ENCODE measurements at places on chromosomes 16 and 17.

- no peak for DNase-seq
Measured at GRCh38 chr16:64351121-64351520, 770.7 kb downstream of the CDH11 start.

DNA sequence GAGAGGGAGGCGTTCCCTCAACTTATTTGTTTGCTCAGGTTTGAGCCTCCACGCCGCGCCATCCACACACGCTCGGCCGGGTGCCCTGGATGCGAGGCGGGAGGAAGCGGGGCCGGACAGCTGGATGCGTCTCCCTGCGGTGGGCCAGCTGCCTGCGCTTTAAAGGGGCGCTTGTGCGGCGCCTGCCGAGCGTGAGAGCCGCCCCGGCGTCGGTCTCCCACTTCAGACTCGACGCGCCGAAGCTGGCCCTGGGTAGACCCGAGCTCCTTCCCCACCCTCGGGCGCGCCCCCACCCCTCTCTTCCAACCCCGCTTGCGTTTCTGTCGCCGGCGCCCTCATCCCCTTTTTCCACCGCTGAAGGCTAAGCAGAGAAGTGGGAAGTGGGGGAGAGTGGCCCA is 527 bp upstream of the CHAD start:
- DNase-seq = no peak

- peak; percentile 44 for DNase-seq
Measured at GRCh38 chr17:79391376-79392233, 219.2 kb downstream of the RBFOX3 start.

DNA sequence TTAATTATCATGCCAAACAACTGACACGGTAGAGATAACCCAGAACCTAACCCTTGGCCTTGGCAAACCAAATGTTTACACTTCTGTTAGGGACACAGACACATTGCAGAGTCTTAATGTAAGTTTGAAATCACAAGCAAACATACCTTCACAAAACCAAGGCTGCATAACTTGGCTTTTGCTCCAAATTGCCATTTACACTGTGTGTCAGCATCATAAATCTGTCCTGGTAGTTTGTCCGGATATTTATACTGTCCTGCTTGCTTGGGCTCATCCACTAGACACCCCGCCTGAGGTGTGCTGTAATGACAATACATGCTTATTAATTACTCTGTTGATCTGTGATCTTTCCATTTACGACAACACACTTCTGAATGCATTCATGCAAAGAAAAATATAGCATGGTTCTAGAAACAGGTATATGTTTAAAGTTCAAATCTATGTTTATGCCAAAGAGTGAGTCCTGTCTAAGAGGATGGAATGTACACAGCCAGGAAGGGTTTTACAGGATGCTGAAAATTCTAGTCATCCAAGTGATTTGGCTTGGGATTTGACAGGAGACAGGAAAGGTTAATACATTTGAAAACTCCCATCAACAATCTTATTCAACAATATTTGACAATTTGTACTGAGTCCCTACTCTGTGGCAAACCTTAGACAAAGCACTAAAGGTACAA is 81.1 kb downstream of the ADAMTS18 start:
- DNase-seq = no peak

DNA sequence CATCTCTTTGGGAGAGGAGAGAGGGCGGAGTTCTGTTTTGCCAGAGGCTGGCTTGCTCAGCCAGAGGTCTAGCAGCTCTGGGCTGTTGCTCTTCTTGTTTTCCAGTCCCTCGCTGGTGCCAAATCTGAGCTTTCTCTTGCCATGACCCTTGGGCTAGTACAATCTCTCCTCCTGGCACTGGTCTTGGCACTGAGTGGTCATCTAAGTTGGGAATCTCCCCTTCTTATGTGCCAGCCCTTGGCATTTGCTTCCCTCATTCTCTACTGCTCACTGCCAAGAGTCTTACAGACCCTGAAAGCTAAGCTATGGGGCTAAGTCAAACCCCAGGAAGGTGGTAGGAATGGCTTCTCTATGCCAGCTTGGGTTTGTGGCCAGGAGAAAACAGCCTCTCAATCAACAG is 148.6 kb downstream of the SHISA6 start:
- no peak for DNase-seq

GRCh38 chr17:46942441-46943217 is 19.7 kb downstream of the GOSR2 start:
- DNase-seq = peak; percentile 67

DNA sequence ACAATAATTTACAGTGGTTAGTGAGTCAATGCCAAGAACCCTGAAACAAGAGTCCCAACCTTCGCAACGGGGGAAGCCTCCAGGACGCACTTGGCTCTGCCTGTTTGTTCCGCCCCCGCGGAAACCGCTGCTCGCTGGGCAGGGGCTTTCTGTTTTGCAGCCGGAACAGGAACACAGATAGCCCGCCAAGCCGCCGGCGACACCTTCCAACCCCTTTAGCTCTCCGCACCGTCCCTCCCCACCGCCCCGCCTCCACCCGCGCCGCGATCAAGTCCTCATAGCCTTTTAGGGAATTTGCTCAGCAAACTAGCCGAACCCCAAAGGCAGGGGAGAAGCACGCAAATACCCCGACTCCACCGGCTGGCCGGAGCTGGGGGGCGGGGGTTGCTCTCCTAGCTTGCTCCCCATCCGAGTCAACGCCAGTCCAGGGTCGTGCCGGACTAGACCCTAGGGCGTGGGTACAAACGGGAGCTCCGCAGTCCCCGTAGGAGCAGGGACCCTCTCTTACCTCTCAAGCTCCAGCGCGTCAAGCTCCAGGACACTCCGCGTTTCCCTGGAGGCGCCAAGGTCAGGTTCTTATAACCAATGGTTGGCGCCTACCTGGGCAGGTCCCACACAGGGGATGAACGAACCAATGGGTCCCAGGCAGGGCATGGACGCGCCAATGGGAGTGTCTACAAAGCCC is at the start of gene SLFN13:
Gene SLFN13 (minus strand): TSS at position 553 of the 685 bp plus-strand sequence. CDS start 3,086 bp downstream, outside the sequence.
- peak; percentile 15 for DNase-seq

DNA sequence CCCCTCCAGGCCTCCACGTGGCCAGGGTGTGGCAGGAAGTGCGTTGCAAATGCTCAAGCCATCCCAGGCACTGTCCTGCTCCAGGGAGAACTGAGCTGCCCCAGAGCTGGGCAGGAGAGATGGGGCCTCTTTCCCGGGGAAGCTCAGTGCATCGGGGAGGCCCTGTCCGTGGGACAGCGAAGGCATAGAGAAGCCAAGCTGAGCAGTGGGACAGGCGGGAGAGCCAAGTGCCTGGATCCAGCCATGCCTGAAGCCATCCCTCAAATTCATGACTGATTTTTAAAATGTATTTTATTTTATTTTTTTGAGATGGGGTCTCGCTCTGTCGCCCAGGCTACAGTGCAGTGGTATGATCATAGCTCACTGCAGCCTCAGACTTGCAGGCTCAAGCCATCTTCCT is 25.4 kb upstream of the SSTR5 start:
- DNase-seq = no peak

DNA sequence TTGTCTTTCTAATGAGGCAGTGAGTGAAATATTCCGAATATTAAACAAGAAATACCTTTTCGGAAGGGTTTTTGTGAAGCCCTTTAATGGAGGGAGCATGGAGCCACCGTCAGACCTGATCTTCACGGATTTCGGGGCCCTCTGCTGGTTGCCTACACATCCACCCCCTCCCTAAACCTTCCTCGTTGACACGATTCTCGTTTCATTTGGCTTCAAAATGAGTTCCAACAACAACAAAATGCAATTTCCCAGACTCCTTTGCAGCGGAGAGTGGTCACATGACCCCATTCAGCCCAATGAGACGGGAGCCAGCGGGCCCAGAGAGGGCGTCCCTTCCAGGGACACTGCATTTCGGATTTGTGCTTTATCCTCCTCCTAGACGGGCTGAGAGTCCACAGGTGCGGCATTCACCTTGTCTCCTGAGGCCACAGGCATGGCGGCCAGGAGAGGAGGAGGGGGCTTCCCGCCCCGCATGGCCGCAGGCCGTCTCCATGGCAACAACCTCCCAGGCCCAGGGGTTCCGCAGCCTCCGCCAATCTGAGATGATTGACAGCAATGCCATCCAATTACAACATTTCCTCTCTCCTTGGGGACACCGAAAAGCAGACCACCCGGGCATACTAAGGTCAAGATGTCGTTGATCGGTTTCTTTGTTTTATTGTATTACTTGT is 259.8 kb downstream of the C16orf95 start:
- peak; percentile 22 for DNase-seq

- peak; percentile 97 for DNase-seq
Measured at GRCh38 chr17:59106463-59107305, at the start of gene TRIM37. TSS of gene TRIM37 (minus strand) at chr17:59106880. CDS start at chr17:59106461, 419 bp downstream.

DNA sequence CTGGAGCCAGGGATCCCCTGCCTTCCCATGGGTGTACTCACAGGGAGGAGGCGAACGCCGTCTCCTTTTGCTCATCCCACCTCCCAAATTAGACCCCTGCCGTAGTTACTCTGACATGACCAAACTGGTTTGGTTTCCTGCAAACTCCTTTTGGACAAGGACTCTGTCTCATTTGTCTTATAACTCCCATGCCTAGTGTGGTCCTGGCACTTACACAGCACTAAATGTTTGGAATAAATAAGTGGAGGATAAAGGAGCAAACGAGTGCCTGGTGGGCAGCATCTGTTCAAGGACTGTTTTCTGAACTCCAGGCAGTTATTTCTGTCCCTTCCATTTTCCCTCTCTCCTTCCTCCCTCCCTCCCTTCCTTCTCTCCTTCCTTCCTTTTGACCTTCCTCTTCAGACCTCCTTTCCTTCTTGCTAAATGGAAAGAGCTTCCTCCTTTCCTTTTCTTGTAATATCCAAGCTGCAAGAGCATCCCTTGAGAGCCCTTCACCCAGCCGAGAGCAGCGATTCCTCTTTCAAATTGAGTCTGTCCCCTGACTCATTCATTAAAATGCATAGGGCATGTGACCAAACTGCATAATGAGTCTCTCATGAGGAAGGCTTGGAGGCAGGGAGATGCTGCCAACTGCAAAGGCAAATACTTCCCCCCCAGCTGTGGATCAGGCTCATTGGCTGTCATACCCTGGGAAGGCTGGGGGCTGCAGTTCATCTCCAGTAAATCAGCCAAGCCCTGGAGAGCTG is 36.8 kb downstream of the CHD9 start:
- peak; percentile 90 for DNase-seq

GRCh38 chr16:84268291-84269040 is 26.2 kb upstream of the WFDC1 start:
- DNase-seq = no peak

GRCh38 chr16:88783391-88784073 is 1.5 kb downstream of the PIEZO1 start:
- no peak for DNase-seq

GRCh38 chr16:70795296-70795912 is 5.6 kb downstream of the VAC14 start:
- DNase-seq = no peak

- DNase-seq = peak; percentile 89
Measured at GRCh38 chr17:35242805-35243560, at the start of gene SLFN5. TSS of gene SLFN5 (plus strand) at chr17:35243072. CDS start at chr17:35258691, 15,619 bp downstream.

- no peak for DNase-seq
Measured at GRCh38 chr17:1558401-1558800, 4.2 kb downstream of the PITPNA start.

DNA sequence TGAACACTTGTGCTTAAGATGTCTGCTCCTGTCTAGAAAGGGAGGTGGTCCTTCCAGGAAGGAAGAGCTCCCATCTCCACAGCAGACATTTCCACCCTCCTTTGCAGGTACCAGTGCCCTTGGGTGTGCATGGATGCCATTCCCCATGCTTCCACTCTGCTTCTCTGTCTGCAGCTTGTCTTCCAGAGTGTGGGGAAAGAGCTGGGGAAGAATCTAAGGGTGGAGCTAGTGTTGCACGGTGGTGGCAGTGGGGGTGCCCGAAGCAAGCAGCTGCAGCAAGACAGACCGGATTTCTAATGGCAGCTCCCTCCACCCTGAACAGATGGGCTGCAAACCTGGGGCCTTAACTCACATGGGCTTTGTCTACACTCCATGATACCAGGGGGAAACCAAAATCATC is 22.6 kb upstream of the HOXB13 start:
- DNase-seq = no peak
